Activated naive CD4-positive, alpha-beta T cell (primary cell): ENCODE measurements at places on chromosomes 2 and 18.

- no peak for DNase-seq
Measured at GRCh38 chr2:239869272-239870155, 155.6 kb downstream of the NDUFA10 start.

- DNase-seq: no peak
Measured at GRCh38 chr2:68050353-68050752, 12.5 kb downstream of the C1D start.

DNA sequence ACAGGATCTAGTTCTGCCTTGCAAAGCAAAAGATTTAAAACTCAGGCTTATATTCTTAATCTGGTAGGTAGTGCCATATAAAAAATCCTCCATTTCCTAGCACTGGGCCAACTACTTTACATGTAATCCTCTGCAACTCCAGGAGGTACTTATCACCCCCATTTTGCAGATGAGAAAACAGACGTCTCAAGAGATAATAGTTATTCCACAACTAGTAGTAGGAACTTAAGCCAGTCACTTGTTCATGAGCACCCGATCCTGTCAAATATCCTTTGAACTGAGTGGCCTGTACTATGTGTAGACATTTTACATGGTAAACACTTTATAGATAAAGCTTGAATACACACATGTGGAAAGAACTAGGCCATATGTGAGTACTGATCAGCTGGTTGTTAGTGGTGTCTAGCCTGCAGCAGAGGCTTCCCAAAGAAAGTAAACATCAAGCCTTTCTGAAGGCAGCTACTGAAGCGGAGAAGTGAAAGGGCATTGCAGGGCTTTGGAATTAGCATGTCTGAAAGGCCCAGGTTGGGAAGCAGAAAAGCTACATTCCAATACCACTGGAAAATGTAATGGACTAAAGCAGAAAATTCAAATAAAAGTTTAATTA, 48.0 kb downstream of the NAB1 start:
- no peak for DNase-seq

GRCh38 chr18:5941890-5942289, 46.6 kb upstream of the TMEM200C start:
- no peak for DNase-seq

GRCh38 chr2:46119453-46119852, 177.8 kb upstream of the EPAS1 start:
- DNase-seq: no peak

DNA sequence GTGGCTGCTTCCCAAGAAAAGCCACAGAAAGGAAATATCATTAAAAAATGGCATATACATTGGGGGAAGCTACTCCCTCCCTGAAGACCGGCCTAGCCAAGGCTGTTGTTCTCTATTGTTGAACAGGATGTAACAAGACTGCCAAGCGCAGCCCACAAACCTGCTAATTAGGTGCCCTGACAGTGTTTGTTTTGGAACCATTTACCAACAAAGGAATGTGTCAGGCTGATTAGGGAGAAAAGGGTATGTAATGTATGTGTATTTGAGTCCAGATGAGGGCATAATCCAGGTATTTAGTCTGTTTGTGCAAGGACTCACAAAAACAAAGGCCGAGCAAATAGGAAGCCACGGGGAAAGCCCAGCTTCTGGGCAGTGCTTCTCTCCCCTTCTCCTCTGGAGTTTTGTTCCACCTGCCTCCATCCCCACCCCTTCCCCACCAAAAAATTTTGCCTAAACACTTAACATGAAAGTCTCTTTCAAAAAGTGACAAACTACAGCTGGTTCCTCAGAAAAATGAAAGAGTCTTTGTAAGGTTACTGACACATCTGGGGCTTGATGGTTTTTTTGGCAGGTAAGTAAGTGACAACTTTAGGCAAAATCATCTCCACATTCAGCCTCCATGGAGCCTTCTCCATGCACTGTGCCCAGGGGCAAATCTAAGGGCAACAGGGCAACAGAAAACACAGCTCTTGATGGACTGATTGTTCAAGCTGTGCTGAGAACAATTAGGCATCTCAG, 78.3 kb upstream of the FZD5 start:
- no peak for DNase-seq

DNA sequence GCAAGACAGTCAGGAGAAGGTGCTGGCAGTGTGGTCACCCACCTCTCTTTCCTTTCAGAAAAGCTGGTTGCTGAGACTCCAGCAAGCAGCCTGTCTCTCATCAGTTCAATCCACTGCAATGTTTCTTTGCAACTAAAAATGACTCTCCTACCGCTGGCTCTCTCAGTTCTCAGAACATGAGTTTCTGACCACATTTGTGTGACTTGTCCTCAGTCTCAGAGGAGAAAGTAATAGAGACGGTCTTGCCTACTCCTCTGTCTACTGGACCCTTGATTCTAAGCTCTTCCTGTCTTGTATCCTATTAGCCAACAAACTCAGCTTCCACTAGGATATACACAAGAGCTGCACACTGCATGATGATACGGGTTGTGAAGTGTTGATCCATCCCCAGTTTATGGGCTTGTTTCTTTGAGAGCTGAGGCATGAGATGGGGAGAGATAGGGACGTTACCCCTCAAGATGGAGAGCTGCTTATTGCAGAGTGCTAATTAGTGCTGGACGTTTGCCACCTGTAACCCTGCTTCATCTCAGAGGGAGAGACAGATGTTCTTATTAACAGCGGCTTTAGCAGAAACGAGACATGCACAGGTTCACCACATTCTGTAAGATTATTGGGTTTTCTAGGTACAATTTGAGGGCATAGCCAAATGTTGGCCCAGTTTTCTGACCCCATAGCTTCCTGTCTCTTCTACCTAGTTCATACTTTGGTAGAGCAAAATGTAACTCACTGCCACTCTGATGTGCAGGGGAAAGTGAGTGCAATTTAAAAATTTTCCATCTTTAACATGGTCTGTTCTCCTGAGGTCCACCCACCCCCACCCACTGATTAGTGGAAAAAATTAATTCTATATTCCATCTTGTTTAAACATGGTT, 32.4 kb upstream of the YWHAQ start:
- DNase-seq: no peak

DNA sequence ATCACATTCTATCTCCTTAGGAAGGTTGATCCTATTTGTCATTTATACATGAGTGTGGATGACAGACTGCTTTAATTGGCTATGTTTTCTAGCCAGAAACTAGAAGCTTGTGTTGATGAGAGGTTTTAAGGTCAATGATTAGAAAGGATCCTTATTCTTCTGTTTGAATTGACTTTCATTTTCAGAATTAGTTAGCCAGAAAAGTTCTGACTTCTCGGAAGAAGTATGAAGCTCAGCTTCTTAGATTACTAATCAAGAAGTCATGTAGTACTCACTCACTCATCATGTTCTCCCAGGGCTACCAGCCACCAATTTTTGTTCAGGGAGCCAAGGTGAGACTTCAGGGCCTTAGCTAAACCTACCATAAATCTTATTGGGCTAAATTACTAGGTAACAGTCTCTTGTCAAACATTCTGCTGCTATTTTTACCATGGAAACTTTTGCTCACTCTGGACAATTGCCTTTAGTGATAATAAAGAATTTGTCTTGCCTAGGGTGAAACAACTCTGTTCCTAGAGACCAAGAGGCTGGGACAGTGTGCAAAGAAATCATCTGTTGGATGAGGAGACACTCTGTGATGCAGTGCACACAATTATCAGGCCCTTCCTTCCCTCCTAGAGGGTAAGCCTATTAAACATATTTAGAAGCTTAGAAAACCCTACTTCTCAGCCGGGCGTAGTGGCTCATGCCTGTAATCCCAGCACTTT, 111.6 kb upstream of the DNMT3A start:
- no peak for DNase-seq

DNA sequence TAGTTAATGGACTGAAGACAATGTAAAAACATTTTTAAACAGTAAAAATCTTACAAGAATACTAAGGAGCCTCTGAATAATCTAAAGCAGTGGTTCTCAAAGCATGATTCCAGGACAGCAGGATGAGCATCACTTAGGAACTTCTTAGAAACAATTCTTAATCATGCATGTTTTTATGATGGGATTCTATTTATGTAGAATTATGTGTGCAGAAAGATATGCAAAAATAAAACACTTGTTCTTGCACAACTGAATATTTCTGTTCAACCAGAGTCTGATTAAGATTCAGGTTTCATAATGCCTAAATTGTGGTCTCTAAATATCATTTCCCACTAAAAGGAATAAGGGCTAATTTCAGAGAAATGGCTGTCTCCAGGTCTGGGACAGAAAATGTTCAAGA, 69.2 kb upstream of the MTIF2 start:
- DNase-seq: no peak

GRCh38 chr2:198452327-198452726, 647.9 kb downstream of the PLCL1 start:
- DNase-seq: no peak

DNA sequence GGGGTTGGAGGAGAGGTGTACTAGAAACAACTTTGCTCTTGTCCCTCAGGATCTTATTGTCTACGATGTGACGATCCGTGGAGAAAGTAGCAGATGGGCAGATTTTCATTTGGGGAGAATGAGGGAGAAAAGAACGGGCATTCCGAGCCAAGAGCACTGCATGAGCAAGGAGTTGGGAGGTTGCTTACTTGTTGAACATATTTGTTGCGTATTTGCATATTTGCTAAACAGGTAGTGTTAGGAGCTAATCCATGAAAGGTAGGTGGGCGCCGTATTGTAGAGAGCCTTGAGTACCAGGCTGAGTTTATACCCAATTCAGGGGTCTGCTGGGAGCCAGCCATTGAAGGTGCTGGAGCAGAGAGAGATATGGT, 490 bp downstream of the BCS1L start:
- DNase-seq: no peak

DNA sequence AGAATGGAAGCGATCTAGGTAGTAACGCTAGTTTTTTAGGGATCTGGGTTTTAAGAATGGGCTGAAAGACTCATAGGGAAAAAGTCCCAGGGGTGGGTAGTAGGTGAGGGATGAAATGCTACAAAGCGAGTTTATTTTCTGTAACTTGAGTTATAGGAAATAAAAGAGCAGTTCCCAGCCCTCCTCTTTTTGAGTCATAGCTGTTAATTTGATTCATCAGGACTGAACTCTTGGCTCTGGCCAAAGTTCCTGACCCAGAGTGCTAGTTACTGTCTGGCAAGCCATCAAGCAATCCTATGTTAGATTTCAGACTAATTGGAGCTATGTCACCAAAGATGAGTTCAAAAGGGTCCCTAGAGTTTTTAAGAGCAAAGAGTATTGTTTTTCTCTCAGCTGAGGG, 17.4 kb upstream of the NOSTRIN start:
- no peak for DNase-seq

- DNase-seq: no peak
Measured at GRCh38 chr18:59897321-59897954, 2.4 kb upstream of the PMAIP1 start.

DNA sequence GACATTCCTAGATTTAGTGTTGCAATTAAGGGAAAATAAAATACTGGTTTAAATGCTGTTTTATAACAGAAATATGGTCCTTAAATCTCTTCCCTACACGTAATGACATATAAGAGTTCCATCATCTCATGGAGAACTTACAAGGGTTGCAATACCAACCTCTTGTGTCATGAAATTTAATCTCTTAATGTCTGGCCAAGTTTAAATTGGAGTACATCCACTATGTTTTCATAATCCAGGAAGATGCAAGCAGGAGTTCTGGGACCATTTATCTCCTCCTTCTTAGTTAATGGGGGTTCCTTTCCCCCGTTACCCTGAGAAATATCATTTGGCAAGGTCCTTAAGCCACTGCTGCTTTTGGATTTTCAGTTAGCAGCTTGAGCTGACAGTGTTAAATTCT, 126.0 kb upstream of the ACVR2A start:
- no peak for DNase-seq

DNA sequence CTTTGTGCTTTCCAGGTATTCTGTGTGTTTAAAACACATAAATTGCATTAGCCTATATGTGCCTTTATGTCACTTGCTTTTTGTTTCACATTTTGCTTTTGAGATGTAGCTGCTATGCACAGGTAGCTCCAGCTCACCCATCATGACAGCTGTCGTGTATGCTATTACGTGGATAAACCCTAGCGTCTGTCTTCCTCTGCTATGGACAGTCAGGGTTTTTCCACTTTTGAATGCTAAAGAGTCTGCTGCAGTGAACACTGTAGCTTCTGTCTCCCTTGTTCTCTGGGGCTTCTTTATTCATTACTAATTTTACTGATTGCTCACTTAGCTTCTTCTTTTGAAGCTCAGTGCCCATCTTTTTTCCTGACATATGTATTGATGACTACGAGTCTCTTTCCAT, 24.7 kb upstream of the MBP start:
- no peak for DNase-seq

DNA sequence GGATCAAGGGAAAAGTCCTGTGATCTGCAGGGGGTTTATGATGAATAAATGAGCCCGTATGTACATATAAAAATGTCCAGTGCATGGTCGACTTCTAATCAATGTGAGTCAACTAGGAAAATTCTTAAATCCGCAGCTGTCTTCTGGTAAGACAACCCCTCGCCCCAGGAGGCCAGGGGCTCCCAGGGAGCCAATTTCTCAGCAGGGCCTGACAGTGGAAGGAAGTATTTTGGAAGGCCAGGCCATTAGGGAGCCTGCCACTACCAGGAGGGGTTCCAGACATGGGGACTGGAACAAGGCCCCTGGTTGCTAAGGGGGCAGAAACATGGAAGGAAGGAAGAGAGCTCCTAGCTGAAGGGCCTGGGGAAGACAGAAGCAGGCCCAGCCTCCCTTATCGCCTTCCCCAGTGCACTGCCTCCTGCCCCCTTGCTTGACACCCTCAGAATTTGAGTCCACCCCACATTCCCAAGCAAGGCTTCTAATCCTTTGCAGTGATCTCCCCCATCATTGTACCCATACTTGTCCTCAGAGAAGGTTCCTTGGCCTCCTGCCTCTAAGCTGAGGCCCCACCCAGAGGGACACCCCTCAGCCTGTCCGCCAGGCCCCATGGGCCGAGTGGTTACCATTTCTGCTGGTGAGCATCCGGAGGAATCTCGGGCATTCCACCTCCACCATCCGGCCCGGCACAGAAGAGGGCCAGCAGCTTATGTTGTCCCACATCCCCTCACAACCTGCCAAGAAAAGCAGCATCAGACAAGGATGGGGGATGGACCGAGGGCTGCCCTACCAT, 45.9 kb downstream of the SCTR start:
- no peak for DNase-seq

DNA sequence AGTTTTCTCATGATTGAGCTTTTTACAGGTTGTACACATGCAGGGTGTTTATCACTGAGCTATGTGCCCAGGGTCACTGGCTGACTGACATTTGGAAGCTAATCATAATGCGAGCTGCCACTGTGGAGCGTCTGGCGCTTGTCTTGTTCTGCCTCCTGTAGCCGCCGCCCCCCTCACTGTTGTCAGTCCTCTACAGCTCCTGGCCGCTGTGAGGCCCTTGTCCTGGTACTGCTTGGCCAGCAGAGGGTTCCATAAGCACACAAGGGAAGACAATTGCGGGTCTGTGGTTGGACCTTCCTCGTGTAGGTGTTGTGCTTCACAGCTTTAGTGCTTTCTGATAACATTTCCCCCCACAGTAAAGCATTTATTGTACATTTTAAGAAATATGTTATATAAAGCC, 105.6 kb upstream of the LDLRAD4 start:
- DNase-seq: no peak

GRCh38 chr2:134120406-134120732, 133.5 kb upstream of the MGAT5 start:
- no peak for DNase-seq

- DNase-seq: no peak
Measured at GRCh38 chr2:218736531-218736930, 25.9 kb downstream of the TTLL4 start.
